LNCaP clone FGC (cell line): ENCODE measurements at places on chromosomes 1 and 21.

DNA sequence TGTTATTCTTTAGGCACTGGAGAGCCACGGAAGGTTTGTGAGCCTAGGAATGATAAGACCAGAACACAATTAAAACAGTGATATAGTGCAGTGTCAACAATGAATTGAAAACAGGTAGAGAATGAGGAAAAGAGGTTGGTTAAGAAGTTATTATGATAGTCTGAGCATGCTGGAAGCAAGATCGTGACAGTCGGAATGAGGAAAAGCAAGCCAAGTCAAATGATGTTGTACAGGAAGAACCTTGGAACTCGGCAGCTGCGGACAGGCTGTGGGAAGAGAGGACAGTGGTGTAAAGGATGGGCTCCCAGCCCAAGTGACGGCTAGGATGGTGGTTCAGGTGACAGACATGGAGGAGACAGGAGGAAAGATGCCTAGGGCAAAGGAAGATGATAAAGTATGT lies 25.6 kb downstream of the MTARC1 start:
- peak; percentile 93 for DNase-seq

GRCh38 chr1:104921525-104921924 lies 1171.8 kb downstream of the AMY1C start:
- no peak for DNase-seq

- DNase-seq = peak; percentile 33
These were observed 45.2 kb downstream of the H3-3A start for GRCh38 chr1:226107471-226108460.

- DNase-seq = no peak
These were observed 32.4 kb downstream of the ZBTB17 start for GRCh38 chr1:15943328-15943991.

DNA sequence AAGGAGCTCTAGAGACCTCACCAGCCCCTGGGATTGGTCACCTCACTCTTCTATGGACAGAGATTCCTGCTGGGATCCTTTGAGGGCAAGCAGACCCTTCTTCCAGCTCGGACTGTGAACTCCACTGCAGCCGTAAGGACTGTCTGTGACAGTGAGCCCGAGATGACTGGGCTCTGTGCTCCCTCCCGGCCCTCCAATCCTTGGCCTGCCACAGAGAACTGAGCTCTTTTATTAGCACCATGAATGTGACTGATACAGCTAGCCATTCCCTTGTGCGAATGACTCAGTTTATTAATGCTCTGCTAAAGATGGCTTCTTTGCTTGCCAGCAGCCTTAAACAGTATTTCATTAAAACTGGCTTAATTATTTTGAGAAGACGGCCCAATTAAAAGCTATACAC lies 194.6 kb upstream of the LMO4 start:
- DNase-seq = no peak

- DNase-seq = no peak
These were observed 2.7 kb upstream of the MMEL1 start for GRCh38 chr1:2635361-2636010.

DNA sequence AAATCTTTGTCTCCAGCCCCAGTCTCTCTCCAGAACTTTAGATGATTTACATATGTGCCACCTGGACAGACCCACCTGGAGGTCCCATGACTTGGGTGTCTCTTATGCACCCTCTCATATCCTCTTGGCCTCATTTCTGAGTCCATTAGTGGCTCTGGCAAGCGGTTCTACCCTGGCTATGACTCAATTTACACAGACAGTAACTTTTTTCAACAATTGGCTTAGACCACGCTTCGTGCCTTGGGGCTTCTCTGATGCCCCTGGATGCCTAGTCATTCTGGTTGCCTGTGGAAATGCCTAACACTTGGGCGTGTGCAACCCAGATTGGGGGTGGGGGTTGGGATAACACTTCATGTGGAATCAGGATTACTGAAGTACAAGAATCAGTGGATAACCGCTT lies 57.1 kb upstream of the GADD45A start:
- DNase-seq = no peak

DNA sequence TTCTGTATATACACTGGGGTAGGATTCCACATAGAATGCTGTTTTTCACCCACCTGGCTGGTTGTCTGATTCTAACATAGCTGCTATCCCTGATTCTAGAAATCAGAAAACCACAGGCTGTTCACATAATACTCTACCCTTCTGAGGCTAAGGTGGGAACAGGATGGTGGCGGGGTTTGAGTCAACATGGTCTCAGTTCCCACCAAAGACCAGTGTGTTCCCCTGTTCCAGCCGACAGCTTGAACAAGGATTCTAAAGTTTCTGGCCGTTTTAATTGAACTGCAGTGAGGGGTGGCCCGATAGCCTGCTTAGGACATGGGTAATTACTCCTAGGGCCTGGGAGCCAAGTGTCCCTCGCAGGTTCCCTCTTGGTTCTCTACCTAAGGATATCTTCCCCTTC lies 38.4 kb downstream of the PEX14 start:
- DNase-seq = no peak

- no peak for DNase-seq
These were observed 91.0 kb upstream of the PLPPR4 start for GRCh38 chr1:99173282-99173681.

DNA sequence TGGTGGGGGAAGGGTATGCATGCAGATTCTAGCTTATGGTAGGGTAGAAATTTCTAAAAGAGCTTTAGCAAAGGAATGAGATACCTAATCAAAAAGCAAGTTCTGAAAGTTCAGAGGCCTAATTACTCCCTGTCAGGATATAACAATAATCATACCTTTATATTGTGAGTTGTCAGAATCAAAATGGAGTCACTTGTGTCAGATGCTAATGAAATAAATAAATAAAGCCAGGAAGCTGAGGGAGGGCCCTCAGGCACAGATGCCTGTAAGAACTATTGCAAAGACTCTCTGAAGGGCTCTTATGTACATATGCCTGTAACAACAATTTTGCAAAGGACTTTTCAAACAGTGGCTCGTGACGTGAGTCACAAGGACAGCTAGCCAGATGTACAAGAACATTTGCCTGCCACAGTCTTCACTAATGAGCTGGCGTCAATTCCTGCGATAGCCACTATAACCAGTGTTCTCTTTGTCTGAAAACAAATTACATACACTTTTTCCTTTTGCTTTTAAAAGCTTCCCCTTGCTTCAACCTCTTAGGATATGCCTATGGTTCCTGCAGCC lies 27.4 kb upstream of the DNASE2B start:
- no peak for DNase-seq

DNA sequence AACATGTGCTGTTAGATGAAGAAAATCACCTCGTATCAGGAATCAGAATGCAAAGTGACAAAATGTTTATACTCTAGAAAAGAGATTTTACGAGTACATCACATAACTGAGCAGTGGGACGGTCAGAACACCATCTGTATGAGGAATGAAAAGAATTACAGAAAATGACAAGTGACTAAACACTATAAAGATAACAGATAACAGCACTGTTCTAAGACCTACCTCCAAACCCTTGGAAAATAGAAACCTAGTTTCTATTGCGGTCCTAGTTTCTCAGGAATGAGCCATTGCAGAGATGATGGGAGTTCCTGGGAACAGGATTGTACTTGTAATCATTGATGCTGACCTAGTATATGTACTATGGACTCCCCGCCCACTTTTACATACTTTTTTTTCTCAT lies 839.4 kb upstream of the ADAMTS5 start:
- DNase-seq = no peak
